ENCODE measurements at places on chromosomes 11 and 22.

DNA sequence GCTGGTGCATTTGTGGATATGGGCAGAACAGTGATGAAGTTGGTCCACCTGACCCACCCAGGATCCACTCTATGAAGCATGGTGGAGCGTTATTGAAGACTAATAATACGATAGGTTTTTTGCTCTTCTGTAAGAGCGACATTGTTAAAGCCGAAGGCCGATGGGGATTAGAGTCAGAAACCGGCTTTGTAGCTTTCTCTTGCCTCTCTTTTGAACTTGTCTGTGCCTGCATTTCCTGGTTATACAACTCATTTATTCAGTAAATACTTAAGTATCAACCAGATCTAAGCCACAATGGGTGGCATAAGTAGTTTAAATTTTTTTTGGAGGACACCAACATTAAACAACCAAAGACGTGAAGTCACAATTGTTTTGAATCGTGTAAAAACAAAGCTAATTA, 93.4 kb downstream of the ARHGAP42 start:
- no peak for DNase-seq

DNA sequence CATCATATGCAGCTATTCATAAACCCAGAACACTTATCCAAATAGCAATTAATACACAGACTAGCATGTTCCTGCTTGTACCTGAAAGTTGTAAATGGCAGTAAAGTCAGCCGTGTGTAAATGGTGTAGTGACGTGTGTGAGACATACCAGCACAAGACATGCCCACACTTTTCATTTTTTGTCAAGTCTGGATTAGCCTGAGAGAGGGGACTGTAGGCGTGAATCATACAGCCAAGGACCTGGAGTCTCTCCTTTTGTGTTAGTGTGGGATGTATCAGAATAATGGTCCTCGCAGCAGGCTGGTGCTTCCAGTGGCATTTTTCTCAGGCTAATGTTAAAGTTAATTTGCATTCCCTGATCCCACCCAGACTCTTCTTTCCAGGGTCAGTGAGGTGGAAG, 116.8 kb upstream of the BMAL1 start:
- DNase-seq, result no peak

GRCh38 chr22:35148866-35149548, 83.0 kb downstream of the ISX start:
- DNase-seq, result no peak

DNA sequence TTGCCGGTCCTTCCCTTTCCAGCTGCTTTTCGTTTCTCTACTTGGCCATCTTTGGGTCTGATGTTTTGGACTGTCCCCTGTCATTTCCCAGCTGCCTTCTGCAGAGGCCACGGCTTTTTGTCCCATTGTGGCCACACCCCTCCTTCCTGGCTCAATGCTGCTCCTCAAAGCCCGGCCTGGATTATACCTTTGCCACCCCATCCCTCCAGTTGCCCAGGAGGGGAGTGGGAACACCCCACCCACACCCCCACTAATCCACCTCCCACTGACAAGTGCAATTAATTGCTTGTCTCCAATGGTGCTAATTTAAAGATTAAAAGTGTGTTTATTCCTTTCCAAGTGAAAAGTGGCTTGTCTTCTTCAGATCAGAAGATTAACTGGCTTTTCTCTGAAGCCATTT, 34.2 kb upstream of the CSNK2A3 start:
- no peak for DNase-seq

GRCh38 chr11:63099555-63099954, 44.5 kb downstream of the SLC22A24 start:
- no peak for DNase-seq

GRCh38 chr11:41984023-41984422, 524.6 kb upstream of the LRRC4C start:
- DNase-seq, result no peak

GRCh38 chr11:2164081-2164480, 3.1 kb upstream of the INS start:
- no peak for DNase-seq

- DNase-seq, result no peak
These were observed 135.2 kb upstream of the C11orf58 start for GRCh38 chr11:16603245-16603644.

DNA sequence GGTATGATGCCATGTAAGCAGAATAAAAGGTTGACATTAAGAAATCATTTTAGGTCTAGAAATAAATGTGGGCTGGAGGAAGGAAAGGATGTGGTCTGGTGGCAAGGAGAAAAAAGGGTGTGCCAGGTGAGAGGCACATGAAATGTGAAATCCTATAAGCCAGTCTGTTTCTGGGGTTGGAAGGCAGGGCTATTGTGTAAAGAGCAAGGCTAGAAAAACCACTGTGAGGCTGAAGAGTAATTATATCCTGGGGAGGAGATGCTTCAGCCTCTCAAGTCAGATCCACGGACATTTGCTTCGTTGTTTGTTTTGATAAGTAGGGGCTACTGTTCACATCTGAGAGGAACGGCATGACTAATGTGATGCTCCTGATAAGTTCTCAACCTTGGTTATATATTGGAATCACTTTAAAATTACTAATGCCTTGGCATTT, 77.5 kb upstream of the CTSC start:
- no peak for DNase-seq

- DNase-seq, result no peak
These were observed 80.0 kb downstream of the TRIM29 start for GRCh38 chr11:120057595-120058581.

DNA sequence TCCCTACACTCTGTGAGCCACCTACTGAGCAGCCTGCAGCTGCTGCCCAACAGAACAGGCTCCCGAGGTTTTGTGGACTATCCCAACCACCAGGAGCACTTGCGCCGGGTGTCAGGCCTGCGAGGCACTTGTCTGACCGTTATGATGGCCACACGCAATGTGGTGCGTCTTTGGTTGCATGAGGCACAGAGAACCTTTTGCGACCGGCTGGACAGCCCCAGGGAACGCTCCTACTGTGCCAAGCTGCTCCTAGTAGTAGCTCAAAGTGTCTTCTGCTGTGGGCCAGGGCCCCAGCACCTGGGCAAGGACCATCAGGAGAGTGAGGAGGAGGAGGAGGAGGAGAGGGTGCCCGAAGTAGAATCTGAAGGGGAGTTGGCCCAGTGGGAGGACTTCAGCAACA, 46.4 kb downstream of the RRP8 start:
- no peak for DNase-seq

DNA sequence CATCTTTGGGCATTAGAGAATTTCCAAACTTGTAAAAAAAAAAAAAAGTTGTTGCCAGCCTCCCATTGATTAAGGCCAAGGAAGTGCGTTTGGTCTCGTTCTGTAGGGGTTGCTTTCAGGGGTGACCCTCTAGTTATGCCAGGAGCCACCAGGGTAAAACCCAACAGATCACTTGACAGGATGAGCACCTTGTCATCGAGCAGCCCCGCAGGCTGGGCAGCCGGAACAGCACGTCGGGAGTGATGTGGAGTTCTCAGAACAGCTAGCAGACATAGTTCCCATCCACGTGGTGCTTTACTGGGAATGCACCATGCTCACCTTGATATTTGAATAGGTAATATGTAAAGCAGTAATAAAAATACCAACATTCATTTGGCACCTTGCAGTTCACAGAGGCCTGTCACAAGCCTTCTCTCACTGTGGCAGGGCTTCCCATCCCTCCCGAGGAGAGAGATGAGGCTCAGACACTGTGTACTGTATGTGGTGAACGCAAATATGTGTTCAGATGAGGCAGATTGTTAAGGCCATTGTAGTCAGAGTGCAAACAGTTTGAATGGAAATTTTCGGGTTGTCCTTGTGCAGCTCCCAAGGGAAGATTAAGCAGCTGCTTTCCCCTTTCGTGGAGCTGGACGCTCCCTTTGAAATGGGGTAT, 70.9 kb upstream of the SORL1-AS1 start:
- DNase-seq, result no peak

DNA sequence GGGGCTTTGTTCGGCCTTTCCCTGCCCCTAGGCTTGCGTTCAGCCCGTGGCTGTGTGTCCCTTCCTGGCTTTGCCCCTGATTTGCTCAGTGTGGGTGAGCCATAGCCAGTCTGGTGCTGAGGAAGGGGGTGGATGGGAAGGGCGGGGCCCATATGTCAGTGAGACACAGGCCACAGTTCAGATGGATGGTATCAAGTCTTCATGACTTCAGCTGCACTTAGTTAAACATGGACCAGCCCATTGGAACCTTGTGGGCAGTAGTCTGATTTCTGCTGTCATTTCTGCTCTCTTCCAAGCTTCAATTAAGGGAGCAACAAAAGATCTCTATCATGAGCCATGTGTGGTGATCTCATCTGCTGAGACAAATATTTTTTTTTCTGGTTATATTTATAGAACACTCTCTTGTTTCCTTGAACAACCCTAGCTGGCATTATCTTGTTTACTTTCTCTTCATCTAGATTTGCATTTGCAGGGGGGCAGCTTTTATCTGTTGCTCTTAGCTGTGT, 21.6 kb upstream of the PEX26 start:
- DNase-seq, result no peak

GRCh38 chr11:44791316-44791925, 64.7 kb downstream of the TSPAN18 start:
- no peak for DNase-seq

DNA sequence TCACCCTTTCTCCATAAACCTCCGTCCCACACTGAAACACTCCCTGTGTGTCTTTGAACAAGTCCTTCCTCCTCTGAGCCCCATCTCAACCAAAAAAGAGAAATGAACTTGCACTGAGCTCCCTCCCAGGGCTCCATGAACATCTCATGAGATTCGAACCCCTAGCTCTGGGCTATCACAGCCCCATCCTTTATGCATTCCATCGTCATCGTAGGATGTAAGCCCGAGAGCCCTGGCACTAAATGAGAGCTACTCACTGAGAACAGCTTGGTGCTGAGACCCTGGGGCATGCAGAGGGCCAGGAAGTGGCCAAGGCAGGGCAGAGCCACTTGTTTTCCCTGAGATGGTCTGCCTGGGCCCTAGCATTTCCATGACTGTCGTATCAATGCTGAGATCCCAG, 12.9 kb upstream of the SLC43A3 start:
- DNase-seq, result no peak

DNA sequence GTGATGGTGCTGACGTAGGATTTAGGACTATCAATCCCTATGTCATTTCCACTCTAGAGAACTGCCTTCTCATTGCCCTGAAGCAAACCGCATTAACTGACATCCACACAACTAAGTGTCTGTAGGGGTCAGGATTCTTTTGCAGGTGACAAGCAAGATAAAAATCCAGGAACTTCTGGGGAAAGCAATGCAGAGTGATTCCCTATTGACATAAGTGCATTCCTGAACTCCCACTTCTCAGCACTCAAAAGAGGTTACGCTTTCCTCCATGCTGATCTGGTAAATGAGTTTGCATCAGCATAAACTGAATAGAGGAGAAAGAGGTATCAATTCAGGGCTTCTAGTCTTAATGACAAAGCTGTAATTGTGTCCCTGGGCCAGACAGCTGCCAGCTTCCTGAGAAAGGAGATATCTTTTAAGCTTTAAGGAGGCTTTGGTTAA, 224.6 kb upstream of the ISX start:
- DNase-seq, result no peak

- DNase-seq, result no peak
These were observed 46.6 kb downstream of the SLC1A2 start for GRCh38 chr11:35372565-35373283.

DNA sequence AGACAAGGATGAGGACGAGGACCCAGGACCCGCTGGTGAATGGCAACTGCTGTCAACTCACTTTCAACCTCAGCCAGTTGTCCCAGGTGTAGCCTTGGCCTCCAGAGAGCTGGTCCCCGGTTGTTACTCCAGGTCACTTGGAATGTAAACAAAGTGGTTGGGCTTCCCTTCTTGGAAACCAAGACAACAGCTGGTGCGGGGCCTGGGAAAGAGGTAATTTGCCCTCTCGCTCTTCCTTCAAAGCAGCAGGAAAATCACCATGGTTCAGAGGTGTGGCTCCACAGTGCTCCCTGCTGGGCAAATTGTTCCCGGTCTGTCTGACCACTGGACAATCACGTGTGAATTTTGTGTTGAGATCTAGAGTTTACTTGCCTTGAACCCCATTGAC, 15.0 kb downstream of the SLC1A2 start:
- no peak for DNase-seq

GRCh38 chr22:28398981-28399380, 280.7 kb downstream of the TTC28 start:
- no peak for DNase-seq

- peak; percentile 39 for DNase-seq
These were observed 26.9 kb upstream of the CD82 start for GRCh38 chr11:44538375-44539054.

DNA sequence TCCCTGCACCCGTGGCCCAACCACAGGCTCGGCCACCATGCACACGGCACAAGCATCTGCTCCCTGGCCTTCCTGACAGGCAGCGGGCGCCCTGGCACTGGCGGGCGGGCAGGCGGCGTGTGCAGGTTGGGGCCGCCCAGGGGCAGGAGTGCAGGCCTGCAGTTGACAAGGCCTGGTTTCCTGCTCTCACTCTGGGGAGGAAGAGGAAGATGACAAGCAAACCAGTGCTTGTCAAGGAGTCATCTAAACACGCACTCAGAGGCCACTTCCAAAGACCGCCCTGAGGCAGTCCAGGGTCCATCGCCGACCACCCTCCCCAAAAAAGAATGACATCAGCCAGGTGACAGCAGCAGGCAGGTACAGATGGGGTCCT, 65.3 kb upstream of the LINC01488 start:
- DNase-seq, result no peak

DNA sequence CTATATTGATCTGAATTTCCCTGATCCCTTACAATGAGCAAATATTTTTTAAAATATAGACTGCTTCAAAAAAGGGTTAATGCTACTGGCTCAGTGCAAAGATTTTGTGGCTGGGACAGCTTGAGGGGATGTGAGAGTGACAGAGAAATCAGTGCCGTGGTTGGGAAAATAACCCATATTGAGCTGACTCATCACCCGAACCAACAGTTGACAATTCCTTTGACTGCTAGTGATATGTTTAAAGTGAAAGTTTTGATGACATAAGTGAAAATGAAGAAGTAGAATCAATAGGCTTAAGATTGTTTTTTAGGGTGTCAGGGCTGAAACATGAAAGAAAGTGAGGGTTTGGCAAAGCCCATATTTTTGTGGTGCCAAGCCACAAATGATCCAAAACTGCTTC, 257.1 kb upstream of the TENM4 start:
- DNase-seq, result no peak

GRCh38 chr11:90229791-90230190, 6.9 kb upstream of the CHORDC1 start:
- no peak for DNase-seq

DNA sequence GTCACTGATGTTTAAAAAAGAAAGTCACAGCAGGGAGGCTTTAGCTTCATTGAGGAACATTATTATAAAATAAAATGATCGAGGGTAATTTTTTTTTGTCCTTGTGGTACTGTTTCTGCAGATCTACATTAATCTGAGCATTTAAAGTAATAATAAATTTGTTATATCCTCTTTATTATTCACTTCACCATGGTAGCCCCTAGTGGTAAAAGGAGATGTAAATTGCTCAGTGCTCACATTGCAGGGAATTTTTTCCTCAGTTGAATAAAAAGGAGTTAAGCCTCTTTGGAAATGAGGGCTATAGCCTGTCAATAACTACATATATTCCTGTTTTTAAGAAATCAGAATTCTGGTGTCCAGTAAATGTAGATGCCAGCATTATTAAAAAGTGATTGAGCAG, 99.7 kb upstream of the VPREB1 start:
- no peak for DNase-seq

Data from activated naive CD8-positive, alpha-beta T cell treated with anti-CD3 and anti-CD28 coated beads, Interleukin-2, amount 50 U/mL, for 16 hours (primary cell).